Activated naive CD4-positive, alpha-beta T cell treated with anti-CD3 and anti-CD28 coated beads for 36 hours (primary cell): ENCODE measurements at places on chromosomes 5 and 9. TPM values are rescaled to one million over a fixed set of nuclear protein-coding genes. Genes with fewer than 3 reads are reported as not detected.

DNA sequence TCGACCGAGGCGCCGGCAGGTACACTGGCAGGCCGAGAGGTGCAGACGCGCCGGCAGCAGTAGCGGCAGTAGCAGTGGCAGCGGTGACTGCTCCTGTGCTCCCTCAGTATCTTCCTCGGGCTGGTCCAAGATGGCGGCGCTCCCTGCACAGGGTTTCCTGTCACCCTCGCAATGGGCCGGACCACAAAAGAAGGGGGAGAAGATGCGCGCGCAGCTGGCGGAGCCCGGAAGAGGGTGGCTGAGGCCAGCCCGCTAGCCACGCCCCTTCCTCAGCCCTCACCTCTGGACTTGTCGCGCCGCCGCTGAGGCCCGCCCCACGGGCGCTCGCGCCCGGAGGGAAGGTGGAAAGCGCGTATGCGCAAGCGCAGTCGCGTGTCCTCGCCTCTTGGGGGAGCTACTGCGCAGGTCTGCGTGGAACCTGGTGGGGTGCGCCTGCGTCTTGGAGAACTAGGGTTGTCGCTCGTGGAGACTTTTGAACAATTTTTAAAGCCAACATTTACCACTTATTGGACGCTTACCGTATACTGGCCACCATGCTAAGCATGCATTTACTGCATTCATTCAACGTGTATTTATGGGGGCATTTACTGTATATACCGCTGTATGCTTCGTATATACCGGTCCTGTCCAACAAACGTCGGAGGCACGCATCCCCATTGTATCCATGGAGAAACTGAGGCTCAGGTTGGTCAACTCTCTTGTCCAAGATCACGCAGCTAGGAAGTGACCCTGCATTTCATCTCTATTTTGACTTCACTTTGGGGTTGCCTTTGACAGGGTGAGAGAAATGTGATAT, at the start of gene RAB14:
Gene RAB14 (minus strand): TSS at position 132 of the 796 bp plus-strand sequence. CDS start 8,457 bp downstream, outside the sequence.
- DNase-seq: peak; percentile 100

GRCh38 chr5:2023196-2023595, 140.5 kb upstream of the IRX4 start:
- DNase-seq: no peak

- no peak for DNase-seq
Measured at GRCh38 chr9:136806631-136807201, 1.0 kb upstream of the RABL6 start.

- DNase-seq: no peak
Measured at GRCh38 chr5:21452449-21452848, 1400.7 kb downstream of the CDH12 start.

- DNase-seq: no peak
Measured at GRCh38 chr5:146213210-146213826, 9.9 kb downstream of the RBM27 start.

CAMK4 gene
- 44.4 TPM for total RNA-seq
